ENCODE measurements at places on chromosomes 1 and 21.
A peak's percentile ranks its signal among the peaks of the same experiment; 100 is the strongest.

DNA sequence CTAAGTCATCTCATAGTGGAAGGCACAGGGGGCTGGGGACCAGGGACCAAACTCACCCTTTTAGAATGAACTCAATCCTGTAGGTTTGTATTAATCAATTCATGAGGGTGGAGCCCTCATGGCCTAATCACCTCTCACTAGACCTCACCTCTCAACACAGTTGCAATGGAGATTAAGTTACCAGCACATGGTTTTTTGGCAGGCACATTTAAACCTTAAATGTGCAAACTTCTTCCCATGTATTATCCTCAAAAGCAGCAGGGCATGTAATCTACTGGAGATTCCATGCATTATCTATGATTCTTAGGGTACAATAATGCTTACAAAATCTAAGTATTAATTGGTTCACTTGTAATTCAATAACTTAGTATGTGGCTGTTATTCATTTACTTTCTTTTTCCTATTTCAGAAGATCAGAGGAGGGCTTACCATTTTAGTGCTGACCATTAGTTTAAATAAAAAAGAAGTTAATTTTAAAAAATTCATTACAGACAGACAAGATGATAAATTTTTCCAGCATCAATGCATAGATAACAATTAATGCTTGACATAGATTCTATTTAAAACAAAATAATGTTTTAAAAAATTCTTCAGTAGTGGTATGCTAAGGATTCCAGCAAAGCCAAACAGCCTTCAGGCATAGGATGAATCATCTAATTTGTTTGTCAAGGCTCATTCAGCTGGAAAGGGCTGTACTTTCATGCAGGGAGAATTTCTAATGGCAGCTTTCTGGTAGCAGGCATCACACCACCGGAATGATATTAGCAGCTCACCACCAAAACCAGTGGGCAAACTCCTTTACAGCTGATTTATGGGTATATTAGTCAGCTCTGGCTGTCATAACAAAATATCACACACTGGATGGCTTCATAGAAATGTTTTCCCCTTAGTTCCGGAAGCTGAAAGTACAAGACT, 124.6 kb upstream of the ZNF648 start:
- DNase-seq: no peak

DNA sequence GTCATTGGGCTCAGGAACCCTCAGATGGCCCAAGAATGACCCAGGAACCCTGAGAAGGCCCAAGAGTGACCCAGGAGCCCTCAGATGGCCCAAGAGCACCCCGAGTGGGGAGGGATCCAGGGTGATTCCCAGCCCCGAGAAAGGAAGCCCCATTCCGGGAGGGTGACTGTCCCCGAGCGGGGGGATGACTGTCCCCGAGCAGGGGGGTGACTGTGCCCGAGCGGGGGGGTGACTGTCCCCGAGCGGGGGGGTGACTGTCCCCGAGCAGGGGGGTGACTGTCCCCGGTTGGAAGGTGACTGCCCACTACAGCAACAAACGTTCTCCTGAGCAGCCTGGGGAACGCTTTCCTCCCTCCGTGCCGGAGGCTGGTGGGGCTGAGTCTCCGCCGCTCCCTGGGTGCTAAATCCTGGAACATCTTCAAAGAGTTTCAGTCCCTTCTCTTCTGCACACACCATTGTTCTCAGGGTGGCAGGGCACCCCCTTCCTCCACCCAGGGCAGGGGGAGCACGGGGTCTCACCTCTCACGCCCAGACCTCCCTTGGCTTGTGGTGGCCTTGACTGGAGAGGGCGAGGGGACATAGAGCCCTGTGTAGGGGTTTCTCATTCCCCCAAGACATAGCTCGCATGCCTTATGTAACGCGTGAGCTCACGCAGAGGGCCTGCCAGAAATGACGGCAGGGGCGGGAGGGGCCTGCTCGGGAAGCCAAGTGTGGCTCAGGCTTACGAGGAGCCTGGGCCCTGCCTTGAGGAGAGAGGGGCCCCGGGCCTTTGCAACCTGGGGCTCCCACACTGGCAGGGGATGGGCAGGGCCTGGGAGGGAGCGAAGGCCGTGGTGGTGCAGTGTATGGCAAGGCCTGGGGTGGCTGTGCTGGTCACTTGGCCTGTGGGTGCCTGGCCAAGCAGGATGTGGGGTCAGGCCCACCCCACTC, 14.3 kb upstream of the SKI start:
- no peak for DNase-seq

DNA sequence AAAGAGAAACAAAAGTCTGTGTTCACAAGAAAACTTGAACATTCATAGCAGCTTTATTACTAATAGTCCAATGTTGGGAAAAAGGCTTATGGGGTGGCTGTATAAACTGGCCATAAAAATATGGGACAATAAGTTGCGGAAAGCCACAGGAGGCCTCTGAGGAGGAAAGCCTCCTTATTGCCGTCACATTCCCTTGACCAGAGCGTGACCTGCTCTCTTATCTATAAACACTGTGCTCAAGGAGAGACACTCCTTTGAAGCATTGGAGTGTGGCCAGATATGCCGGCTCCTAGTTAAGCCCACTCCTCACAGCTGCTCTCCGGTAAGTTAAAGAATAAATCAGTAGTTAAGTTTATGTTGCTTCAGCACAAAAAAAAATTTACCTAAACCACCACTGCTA, 19.7 kb downstream of the OR6Y1 start:
- no peak for DNase-seq

DNA sequence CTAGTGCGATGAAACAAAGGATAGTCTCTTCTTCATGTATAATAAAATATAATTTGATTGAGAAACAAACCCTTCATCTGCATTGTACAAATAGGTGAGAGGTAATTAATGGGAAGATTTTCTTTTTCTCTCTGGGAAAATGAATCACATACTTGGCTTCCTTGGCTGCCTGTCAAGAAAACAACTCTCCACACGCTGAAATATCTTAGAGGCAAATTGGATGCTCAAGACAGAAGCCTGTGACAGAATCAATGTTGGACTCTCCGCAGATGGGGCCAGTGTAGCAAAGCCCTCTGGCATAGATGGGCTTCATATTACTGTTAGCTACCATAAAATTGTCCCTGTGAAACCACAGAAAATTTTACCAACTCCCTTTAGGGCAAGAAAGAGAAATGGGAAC, 186.6 kb downstream of the GRIK1 start:
- DNase-seq: no peak

- no peak for DNase-seq
Observed at GRCh38 chr1:104923075-104923474, 1173.4 kb downstream of the AMY1C start.

- DNase-seq: no peak
Observed at GRCh38 chr1:226187380-226187779, 839 bp upstream of the ACBD3 start.

- no peak for DNase-seq
Observed at GRCh38 chr1:11789126-11790067, 16.4 kb downstream of the MTHFR start.

- DNase-seq: no peak
Observed at GRCh38 chr1:165279882-165280281, 76.6 kb downstream of the LMX1A start.

DNA sequence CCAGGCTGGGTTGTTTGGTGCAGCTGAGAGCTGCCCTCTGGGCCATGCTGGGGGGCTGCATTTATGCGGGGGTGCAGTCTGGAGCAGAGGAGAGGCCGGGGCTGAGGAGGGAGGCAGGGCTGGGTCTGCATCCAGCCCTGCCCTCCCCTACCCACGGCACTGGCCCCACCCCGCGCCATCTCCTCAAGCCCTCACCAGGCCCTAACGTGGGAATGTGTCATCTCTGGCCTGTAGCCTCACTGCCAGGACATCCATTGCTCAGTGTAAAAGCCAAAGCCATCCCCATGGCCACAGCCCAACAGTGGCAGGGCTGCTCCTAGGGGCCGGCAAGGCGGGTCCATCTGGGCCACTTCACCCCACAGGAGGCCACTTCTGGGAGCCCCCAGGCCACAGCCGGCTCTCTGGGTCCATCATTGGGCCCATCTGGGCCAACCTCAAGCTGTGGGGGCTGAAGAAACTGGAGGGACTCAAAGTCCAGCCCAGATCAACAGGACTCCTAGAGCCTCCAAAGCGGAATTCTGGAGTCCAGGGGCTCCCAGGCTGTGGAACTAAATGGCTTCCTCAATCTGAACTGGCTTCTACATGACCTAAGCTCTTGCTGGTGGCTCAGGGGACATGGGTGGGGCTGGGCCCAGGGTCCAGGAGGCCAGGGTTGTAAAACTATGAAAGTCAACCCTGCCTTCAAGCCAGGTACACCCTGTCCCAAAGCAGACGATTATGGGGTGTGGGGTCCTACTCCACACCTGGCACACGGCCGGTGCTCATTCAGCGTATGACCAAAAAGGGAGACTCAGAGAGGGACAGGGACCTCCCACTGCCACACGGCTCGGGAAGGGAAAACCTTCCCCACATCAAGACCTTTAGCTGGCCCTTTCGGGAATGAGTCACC, 32.6 kb downstream of the RUNX3 start:
- DNase-seq: no peak

DNA sequence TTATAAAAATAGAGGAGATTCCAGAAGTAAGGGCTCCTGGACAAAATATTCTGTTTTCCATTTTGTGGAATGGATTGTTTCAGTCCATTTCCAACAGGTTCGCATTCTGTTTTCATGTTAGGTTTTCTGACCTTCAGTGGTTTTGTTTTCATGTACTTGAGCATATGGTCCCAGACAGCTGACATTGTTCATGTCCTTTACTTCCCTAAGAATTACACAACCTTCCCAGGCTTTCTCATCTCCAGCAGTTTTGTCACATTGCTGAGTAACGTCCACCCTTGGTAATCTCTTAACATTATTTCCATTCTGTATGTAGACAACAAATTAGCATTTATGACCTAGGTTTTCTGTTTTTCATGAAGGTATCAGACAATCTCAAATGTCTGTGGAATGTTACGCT, 21.0 kb upstream of the ERRFI1 start:
- DNase-seq: no peak

DNA sequence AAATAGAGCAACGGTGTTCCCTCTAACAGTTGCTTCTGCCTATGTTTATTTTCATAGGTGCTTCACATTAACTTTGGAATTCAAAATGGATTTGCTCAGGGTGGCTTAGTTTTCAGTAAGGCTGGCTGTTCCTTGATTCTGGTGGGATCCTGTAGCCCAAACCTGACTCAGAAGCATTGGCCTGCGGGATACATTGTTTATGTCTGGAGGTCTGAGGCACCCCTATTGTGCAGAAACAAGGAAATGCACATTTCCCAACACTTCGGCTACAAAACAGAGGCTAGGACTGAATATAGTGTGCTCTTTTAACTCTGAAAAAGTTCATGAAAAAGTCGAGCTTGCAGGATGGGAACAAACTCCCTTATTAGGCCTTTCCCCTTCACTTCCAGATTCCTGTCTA, 133.8 kb upstream of the F3 start:
- DNase-seq: no peak

- no peak for DNase-seq
Observed at GRCh38 chr1:112457955-112458354, 50.8 kb upstream of the WNT2B start.

DNA sequence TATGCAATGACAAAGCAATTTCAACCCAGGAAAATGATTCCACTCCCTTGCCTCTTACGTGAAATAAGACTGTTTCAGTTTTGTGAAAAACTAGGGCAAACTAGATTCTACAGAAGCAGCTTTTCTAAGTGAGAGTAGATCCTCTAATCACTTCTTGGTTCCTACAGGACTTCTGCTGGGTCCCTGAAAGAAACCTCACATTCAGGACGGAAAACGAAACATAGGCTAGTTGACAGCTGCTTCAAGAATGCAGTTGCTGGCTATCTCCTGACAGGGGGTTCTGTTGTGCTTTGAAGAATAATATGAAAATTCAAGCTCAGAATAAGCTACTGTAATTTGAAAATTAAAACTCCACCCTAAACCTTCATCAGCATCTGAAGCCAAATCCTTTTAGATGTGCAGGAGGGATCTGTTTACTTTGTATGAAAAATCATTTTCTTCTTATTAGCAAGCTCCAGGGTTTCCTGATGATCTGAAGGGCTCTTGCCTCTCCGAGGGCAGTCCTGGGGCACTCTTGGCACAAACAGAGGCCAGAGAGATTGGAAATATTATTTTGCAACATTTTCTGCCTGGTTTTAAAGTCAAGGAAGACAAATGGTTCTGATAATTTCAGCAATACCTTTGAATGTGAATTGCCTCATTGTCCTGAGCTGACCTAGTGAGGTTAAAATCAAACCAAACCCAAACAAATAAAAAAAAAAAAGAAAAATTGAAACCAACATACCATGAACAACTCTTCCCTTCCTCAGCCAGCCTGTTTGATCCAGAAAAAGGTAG, 55.0 kb downstream of the NTMT2 start:
- no peak for DNase-seq

DNA sequence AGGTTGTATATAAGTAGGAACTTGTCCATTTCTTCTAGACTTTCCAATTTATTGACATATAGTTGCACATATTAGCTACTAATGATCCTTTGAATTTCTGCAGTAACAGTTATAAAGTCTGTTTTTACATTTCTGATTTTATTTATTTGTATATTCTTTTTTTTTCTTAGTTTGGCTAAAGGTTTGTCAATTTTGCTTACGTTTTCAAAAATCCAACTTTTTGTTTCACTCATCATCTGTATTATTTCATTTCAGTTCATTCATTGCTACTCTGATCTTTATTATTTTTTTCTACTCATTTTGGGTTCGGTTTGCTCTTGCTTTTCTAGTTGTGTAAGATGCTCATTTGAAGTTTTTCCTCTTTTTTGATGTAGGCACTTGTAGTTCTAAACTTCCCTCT, 97.9 kb downstream of the RPS6KC1 start:
- DNase-seq: no peak

DNA sequence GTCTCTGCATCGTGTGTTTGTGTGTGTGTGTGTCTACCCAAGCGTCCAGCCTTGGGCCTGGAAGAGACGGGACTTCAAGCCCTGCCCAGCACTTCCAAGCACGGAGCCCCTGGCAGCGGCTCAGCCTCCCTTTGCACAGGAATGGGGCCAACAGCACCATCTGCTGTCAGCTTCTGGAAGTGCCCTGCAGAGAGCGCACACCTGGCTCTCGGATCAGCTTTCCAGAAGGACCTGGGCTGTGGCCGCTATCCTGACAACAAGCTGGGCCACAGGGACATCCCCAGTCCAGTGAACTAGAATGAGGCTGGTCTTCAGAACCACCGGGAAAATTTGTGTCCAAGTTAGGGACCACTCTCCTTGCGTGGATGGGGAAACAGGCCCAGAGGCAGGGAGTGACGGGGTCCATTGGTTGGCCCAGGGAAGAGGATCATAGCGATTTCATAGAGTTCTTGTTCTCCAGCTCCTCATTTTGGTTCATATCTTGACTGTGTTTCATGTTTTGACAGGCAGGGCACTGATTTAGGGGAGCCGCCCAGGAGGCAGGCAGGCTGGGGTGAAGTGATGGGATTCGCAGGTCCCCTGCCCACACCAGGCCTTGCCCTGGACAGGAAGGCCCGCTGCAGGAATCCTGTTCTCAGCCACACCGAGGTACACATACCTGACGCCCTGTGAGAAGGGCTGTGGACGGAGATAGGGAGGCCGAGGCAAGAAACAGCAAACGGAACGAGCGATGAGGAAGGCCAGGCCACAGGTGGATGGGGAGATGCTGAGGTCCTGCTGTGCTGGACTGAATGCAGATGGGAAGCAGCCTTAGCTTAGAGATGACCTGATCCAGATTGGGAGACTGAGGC, 38.4 kb downstream of the TAS1R2 start:
- DNase-seq: peak; percentile 81

Data from RPMI8226 (cell line).